ENCODE measurements at places on chromosomes 5 and 9.

GRCh38 chr5:60989790-60990189 is 44.8 kb downstream of the NDUFAF2 start:
- H3K27me3 ChIP-seq, result no peaks in the 10 kb centered on the region
- H3K36me3 ChIP-seq, result peaks cover 53% of the 10 kb centered on the region
- DNase-seq, result no peak
- H3K4me3 ChIP-seq, result no peak overlapping the region
- peaks cover 3% of the 10 kb centered on the region for H3K4me1 ChIP-seq

DNA sequence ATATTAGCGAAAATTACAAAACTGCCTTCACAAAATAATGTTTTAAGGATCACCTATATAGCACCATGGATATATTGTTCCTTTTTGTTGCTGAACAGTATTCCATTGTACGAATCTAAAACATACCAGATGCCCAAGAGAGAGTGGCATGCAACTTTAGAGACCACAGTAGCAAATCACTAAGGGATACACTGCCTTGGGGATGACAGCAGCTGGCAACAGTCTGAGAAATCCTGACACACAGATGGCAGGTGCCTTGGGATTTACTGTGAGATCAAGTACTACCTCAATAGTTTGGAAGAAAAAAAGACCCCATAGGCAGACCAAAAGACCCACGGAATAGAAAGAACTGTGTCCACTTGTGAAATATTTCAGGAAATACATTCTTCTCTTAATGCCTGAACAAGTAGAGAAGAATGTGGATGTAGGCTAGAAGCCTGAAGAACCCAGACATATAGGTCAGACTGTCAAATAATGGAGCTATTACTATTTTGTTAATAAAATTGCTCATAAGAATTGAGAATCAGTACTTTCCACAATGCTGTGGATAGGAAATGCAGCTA is 53.4 kb downstream of the PLPP1 start:
- no peak for DNase-seq
- H3K27ac ChIP-seq, result no peak overlapping the region
- no peak overlapping the region for H3K4me3 ChIP-seq
- H3K27me3 ChIP-seq, result no peaks in the 10 kb centered on the region
- no peaks in the 10 kb centered on the region for H3K36me3 ChIP-seq

DNA sequence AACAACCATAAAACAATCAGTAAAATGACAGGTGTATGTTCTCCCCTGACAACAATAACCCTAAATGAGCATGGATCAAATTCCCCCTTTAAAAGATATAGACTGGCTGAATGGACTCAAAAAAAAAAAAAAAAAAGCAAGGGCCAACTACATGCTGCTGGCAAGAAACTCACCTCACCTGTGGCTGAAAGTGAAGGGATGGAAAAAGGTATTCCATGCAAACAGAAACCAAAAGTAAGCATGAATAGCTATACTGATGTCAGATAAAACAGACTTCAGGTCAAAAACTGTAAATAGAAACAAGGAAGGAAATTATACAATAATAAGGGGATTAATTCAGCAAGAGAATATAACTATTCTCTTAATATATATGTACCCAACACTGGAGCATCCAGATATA is 54.2 kb upstream of the SSBP2 start:
- H3K4me1 ChIP-seq, result peaks cover 9% of the 10 kb centered on the region
- no peaks in the 10 kb centered on the region for H3K27me3 ChIP-seq
- no peak overlapping the region for H3K27ac ChIP-seq
- H3K4me3 ChIP-seq, result no peak overlapping the region
- DNase-seq, result no peak
- H3K36me3 ChIP-seq, result peaks cover 2% of the 10 kb centered on the region

DNA sequence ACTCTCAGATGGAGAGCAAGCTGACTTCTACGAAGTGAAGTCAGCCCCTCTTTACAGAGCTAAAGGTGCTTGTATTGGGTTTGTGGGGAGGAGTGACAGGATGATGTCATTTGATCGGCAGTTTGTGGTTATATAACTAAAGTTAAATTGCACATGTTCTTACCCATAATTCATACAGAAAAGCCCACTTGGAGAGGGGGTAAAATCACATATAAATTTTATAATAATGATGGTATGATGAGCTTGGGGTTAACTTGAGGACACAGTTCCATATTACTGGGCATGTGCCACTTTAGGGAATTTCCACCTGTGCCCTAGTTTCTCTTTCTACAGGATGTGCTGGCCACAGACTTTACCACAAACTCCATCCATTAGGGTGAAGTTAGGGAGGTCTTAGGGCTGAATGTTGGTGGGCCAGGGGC is 1178.6 kb upstream of the CDH9 start:
- no peak for DNase-seq
- H3K36me3 ChIP-seq, result no peaks in the 10 kb centered on the region
- no peak overlapping the region for H3K27ac ChIP-seq
- H3K4me3 ChIP-seq, result no peak overlapping the region
- H3K27me3 ChIP-seq, result no peaks in the 10 kb centered on the region
